ENCODE measurements at places on chromosomes 3 and 15. TPM values are rescaled to one million over a fixed set of nuclear protein-coding genes. Genes with fewer than 3 reads are reported as not detected.

CCDC39 gene
- 0.66 TPM for total RNA-seq

ARL14 gene
- total RNA-seq = not detected

LRRC15 gene
- total RNA-seq = 1.4 TPM

CCR5 gene
- total RNA-seq = 0.11 TPM

GALNT15 gene
- 12.4 TPM for total RNA-seq

RTP3 gene
- not detected for total RNA-seq

MYLK gene
- total RNA-seq = 149 TPM

HRH1 gene
- total RNA-seq = 7.6 TPM

SLC22A14 gene
- total RNA-seq = 0.16 TPM

FBXW12 gene
- not detected for total RNA-seq
